ENCODE measurements at places on chromosomes 7 and 10.

- DNase-seq = no peak
These were observed 120.6 kb downstream of the SAMD9 start for GRCh38 chr7:92997152-92997551.

DNA sequence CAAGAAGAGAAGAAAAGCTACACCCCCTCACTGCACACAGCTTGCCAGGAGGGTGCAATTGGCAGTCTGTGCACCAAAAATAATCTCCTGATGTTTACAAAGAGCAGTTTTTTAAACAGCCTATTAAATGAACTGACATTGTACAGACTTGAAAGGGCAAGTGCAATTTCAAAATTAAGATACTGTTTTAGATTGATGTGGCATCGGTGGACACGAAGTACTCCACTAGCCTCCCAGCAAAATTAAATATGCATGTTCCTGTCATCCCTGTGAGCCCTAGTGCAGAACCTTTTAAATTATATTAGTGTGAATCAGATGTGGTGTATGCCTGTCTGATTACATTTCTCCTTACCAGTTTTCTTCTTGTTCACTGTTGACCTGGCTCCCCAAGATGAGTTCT is 87.9 kb downstream of the WIPF3 start:
- no peak for DNase-seq

- no peak for DNase-seq
These were observed 68.7 kb downstream of the GNA12 start for GRCh38 chr7:2775376-2775775.

DNA sequence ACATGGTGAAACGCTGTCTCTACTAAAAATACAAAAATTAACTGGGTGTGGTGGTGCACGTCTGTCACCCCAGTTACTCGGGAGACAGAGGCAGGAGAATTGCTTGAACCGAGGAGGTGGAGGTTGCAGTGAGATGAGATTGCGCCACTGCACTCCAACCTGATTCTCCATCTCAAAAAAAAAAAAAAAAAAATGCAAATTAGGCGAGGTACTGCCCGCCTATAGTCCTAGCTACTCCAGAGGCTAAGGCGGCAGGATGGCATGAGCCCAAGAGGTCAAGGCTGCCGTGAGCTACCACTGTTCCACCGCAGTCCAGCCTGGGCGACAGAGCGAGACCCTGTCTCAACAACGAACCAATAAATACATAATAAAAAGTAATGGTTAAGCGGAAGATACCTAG is 1.1 kb upstream of the EIF4H start:
- no peak for DNase-seq

- no peak for DNase-seq
These were observed 162.5 kb downstream of the DNAJB6 start for GRCh38 chr7:157499121-157499834.

Data from stimulated activated CD4-positive, alpha-beta T cell treated with anti-CD3 and anti-CD28 coated beads, Interleukin-2, amount 100 ng/mL, for 48 hours (primary cell).